ENCODE measurements at places on chromosomes 3 and 15. TPM values are rescaled to one million over a fixed set of nuclear protein-coding genes. Genes with fewer than 3 reads are reported as not detected.

GRCh38 chr3:137525471-137525870 lies 238.6 kb upstream of the SOX14 start:
- no peaks in the 10 kb centered on the region for H3K27me3 ChIP-seq
- no peak overlapping the region for H3K4me3 ChIP-seq
- H3K36me3 ChIP-seq = no peaks in the 10 kb centered on the region
- no peaks in the 10 kb centered on the region for H3K4me1 ChIP-seq
- H3K27ac ChIP-seq = no peak overlapping the region
- no peak for DNase-seq

DNA sequence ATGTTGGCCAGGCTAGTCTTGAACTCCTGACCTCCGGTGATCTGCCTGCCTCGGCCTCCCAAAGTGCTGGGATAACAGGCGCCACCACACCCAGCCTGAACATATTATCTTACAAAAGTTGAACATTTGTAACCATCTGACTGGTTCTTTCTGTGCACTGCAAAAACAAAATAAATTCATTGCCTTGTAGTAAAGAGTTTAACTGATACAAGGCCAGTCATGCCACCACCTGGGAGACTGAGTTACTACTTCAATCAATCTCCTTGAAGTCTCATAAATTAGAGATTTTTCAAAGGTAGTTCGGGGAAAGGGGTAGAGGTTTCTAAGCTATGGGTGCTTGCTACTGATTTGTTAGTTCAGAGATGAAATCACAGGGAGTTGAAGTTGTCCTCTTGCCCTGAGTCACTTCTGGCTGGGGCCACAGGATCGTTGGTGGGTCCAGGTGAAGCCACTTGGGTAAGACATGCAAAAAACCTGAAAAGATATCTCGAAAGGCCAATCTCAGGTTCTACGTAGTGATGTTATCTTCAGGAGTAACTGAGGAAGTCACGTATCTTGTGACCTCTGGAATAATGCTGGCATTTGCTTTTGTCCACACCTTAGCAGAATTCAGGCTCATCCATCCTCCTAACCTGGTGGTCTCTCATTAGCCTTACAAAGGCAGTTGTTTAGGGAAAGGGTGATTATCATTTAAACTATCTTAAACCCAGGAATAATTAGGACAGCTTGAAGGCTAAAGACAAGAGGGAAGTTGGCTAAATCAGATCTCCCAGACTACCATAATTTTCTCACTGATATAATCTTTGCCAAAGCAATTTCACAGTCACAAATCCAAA lies 33.7 kb downstream of the ZBTB11 start:
- H3K4me3 ChIP-seq = no peak overlapping the region
- no peaks in the 10 kb centered on the region for H3K36me3 ChIP-seq
- no peak for DNase-seq
- H3K27me3 ChIP-seq = no peaks in the 10 kb centered on the region
- no peaks in the 10 kb centered on the region for H3K4me1 ChIP-seq

GRCh38 chr3:197880491-197881269 lies 69.3 kb upstream of the RPL35A start:
- no peak for DNase-seq
- H3K27me3 ChIP-seq = no peaks in the 10 kb centered on the region
- no peak overlapping the region for H3K27ac ChIP-seq
- H3K36me3 ChIP-seq = peaks cover 7% of the 10 kb centered on the region
- no peak overlapping the region for H3K4me3 ChIP-seq

GRCh38 chr15:64137226-64137833 lies 14.2 kb upstream of the SNX22 start:
- no peak overlapping the region for H3K27ac ChIP-seq
- H3K27me3 ChIP-seq = no peaks in the 10 kb centered on the region
- no peak overlapping the region for H3K4me3 ChIP-seq
- no peak for DNase-seq
- peaks cover 41% of the 10 kb centered on the region for H3K36me3 ChIP-seq

DNA sequence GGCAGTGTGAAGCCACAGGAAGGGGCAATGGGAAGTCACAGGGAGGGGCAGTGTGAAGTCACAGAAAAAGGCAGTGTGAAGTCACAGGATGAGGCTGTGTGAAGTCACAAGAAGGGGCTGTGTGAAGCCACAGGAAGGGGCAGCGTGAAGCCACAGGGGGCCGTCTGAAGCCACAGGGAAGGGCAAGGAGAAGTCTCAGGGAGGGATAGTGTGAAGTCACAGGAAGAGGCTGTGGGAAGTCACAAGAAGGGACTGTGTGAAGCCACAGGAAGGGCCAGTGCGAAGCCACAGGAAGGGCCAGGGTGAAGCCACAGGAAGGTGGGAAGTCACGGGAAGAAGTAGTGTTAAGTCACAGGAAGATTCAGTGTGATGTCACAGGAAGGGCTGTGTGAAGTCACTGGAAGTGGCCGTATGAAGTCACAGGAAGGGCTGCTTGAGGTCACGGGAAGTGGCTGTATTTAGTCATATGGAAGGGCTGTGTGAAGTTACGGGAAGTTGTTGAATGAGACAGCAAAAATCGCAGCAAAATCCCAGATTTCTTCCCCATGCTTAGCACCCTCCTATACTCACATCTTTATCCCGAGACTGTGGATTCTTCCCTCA lies 38.6 kb downstream of the GASK1A start:
- no peak for DNase-seq
- H3K27ac ChIP-seq = no peak overlapping the region
- H3K36me3 ChIP-seq = no peaks in the 10 kb centered on the region

RIOX2 gene
- 15.8 TPM for total RNA-seq

DNA sequence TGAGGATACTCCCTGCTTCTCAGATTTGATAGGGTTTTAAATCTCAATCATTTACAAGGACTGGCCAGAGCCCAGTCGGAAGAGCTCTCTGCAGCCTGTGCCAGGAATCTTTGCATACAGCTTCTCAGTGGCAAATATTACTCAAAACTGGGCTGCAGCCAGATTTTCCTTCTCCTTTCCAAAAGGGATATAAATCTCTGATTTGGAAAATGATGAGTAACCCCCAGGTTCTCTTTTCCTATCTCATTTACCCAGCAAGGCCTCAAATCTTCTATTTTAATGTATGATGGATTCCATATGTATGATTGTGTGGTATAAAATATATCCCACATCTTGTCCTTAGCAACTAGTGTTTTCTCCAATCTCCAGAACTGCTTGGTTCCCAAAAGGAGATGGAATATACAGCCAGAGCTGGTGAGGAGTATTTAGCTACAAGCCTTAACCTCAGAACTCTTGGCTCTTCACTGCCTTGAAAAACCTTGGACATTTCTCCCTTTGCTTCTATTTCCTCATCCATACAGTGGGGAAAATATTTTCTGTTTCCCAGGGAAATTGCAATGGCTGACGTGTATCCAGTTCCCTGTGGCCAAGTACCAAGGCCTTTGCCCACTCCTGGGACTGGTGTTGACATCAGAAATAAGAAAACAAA lies 114.4 kb downstream of the ATG7 start:
- DNase-seq = peak; percentile 23
- H3K4me3 ChIP-seq = no peak overlapping the region
- H3K4me1 ChIP-seq = peaks cover 38% of the 10 kb centered on the region

DNA sequence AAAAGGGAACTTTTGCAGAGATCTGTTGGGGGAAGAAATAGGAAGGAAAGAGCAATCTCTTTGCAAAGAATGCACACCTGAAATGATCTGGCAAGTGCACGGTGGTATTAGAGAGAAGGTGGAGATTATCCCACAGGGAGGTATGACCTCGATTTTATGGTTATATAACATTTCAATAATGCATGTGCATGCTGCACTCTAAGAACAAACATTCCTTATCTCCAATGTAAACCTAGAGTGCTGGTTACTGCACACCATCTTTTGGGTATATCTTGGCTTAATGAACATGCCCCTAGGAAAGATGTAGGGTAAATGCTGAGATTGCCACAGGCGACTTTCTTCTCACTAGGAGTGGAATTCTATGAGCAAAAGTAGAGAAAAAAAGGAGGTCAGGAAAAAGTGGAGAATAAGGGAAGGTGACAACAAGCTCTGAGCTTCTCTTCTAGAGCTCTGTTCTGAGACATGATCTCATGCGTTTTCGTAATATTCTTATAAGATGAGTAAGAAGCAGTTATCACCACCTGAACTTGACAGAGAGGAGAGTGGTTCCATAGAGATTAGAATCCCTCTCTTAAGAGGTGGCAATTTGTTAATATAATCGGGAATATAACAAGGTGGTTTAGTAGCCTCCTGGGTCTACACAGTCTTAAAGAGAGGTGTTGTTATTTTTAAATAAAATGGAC lies 117.5 kb upstream of the TMC3 start:
- no peak overlapping the region for H3K4me3 ChIP-seq
- no peaks in the 10 kb centered on the region for H3K27me3 ChIP-seq
- H3K36me3 ChIP-seq = no peaks in the 10 kb centered on the region
- DNase-seq = no peak

TGM5 gene
- not detected for total RNA-seq

DNA sequence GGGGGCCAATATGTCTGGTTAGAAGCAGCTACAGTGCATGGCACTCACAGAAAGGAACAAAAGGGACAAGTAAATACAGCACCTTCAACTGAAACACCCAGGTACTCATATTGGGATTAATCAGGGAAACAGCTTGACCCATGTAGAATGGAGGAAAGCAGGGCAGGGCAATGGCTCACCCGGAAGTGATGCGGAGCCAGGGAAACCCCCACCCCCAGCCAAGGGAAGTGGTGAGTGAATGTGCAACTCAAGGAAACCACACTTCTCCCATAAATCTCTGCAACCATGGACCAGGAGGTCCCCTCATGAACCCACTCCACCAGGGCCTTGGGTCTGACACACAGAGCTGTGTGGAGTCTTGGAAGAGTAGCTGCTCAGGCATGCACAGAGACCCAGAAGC lies 117.1 kb downstream of the MTHFS start:
- H3K36me3 ChIP-seq = no peaks in the 10 kb centered on the region
- DNase-seq = no peak
- H3K4me1 ChIP-seq = no peaks in the 10 kb centered on the region
- no peak overlapping the region for H3K4me3 ChIP-seq

- no peak for DNase-seq
- no peaks in the 10 kb centered on the region for H3K36me3 ChIP-seq
- H3K27ac ChIP-seq = no peak overlapping the region
- no peaks in the 10 kb centered on the region for H3K4me1 ChIP-seq
- no peaks in the 10 kb centered on the region for H3K27me3 ChIP-seq
Observed at GRCh38 chr3:88678747-88679146, 428.7 kb upstream of the EPHA3 start.

DNA sequence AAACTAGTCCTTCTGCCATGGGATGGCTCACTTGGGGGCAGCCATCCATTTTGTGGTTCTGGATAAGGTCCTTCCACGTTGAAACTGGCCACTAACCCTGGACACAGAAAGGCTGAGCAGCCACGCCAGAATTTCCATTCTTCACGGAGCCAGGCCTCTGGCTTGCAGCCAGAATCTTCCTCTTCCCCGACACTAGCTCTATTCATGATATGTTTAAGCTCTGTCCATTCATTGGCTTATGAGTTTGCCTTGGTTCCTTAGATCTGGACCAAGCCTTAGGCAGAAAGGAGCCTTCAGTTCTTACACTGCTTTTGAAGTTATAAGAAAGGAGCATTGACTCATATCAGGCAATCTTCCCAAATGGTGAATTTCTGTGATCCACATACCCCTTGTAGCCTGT lies 288.4 kb upstream of the GOLGA6L4 start:
- H3K4me1 ChIP-seq = no peaks in the 10 kb centered on the region
- no peak overlapping the region for H3K27ac ChIP-seq
- H3K36me3 ChIP-seq = no peaks in the 10 kb centered on the region
- no peak overlapping the region for H3K4me3 ChIP-seq
- H3K27me3 ChIP-seq = no peaks in the 10 kb centered on the region

SKOR1 gene
- total RNA-seq = 0.22 TPM

GRCh38 chr15:25237291-25237978 lies 201.4 kb downstream of the UBE3A start:
- no peaks in the 10 kb centered on the region for H3K4me1 ChIP-seq
- no peak for DNase-seq
- H3K27ac ChIP-seq = no peak overlapping the region
- no peak overlapping the region for H3K4me3 ChIP-seq
- no peaks in the 10 kb centered on the region for H3K36me3 ChIP-seq

DNA sequence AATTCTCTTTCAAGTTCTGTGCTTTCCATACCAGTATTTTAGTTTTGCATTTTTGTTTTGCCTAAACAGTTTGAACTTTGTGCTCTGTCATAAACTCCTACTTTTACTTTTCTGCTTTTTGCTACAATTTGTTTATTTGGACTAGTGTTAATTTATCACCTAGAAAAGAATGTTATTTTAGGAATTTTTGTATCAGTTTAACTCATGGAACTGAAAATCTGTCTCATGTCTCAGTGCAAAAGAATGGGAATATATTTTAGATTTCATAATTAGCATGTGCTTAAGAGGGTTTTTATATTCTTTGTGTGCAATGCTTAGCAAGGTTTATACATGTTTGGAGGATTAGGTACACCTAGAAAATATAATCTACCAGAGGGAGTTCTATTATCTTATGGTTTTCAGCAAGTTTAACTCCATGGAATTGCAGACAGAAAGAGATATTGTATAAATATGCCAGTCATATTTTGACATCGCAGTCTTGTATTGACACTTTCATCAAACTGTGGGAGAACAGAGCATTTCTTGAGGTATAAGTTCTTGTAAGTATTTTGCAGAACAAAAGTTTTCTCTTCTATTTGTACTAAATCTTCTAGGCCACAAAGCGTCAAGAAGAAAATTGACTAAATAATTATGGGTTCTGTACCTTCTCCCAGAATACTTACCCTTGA lies 409.9 kb downstream of the RBMS3 start:
- DNase-seq = no peak
- H3K4me3 ChIP-seq = no peak overlapping the region
- peaks cover 21% of the 10 kb centered on the region for H3K4me1 ChIP-seq
- H3K36me3 ChIP-seq = no peaks in the 10 kb centered on the region
- no peaks in the 10 kb centered on the region for H3K27me3 ChIP-seq
- H3K27ac ChIP-seq = no peak overlapping the region

DNA sequence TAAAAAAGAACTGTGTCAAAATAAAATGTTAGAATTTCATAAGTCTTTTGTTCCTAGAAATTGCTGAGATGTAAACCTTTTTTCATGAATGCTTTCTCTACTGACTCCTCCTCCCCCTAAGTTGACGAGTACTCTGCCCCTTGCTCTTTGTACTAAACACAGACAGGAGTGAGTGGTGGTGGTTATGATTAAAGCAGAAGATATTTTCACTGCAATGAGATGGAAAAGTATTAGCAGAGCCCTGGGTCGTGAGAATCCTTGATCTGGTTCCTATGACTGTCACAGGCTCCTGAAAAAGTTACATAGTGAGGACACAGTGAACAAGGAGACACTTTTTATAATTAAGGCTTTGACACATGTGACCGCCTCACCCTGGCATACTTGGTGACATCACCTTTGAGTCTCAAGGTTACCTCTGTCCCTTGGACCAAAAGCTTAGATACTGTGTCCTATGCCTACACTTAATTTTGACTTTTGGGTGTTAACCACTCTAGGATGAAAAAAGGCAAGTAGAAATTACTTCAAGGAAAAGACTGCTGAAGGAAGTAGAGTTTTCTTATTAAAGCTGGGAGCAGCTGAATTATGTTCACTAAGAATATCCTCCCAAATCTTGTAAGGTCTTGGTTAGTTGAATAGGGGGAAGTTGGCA lies 130.4 kb upstream of the LYSMD4 start:
- H3K4me3 ChIP-seq = no peak overlapping the region
- H3K36me3 ChIP-seq = no peaks in the 10 kb centered on the region
- no peaks in the 10 kb centered on the region for H3K4me1 ChIP-seq
- no peaks in the 10 kb centered on the region for H3K27me3 ChIP-seq
- DNase-seq = no peak

C3orf49 gene
- not detected for total RNA-seq

- no peak overlapping the region for H3K4me3 ChIP-seq
- H3K36me3 ChIP-seq = no peaks in the 10 kb centered on the region
- H3K27me3 ChIP-seq = peaks cover 6% of the 10 kb centered on the region
- peak overlapping the region; percentile 65 for H3K27ac ChIP-seq
- no peak for DNase-seq
Observed at GRCh38 chr15:75723171-75723846, 10.7 kb upstream of the CSPG4 start.

GRCh38 chr3:119401503-119402440 lies 61.6 kb downstream of the TMEM39A start:
- no peak for DNase-seq
- no peak overlapping the region for H3K4me3 ChIP-seq
- no peaks in the 10 kb centered on the region for H3K4me1 ChIP-seq
- H3K36me3 ChIP-seq = peaks cover 100% of the 10 kb centered on the region

Measured in heart right ventricle (tissue), 16 donors.